ENCODE measurements at places on chromosomes 11 and 22.

DNA sequence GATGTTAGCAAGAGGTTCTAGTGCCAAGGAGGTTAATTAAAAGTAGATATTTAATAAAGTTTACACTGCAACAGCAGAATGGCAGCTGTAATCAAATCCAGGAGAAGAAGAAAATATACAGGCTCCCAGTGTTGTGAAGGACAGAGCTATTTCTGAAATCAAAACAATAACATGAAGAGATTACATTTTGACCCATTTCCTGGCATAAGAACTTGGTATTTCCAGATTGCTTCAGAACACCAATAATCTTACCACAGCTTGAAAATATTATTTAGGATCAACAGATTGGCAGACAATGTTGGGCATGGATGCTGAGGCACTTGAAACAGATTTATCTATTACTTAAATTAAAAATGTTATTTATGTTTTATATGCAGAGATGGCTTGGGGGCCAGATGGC, 692.5 kb downstream of the KCNA4 start:
- no peak for DNase-seq

- DNase-seq, result peak; percentile 72
Measured at GRCh38 chr11:128518493-128519207, 68.7 kb downstream of the ETS1 start.

DNA sequence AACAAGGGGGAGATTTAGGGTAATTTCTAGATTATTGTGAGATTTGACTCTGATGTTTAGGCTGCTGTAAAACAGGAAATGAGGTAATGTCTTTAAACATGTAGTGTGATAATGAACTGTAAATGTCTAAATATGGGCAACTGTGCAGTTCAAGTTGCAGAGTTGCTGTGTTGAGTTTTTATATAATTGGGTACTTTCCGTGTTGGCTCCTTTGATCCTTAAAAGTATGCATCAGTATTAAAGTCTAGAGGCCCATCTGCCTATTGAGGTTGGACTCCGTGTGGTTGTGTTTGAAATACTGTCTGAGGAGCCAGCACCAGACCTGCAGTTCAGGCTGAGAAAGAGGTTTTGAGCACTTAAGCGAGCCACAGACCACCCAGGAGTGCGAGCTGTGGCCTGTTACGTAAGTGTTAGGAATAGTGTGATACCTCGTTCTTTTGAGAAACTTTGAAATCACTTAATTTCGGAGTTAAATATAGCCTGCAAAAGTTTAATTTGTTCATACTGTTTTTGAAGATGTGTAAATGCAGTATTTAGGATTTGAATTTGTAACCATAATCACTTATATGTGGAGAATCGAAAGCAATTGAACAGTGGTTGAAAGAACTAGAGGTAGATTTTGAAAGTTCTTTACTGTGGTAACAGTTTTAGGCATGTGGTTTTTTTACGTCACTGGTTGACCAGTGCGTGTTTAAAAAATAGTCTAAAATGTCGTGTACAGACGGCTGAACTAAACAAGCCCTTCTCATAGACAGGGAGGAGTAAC, 9.0 kb downstream of the FAM118A start:
- DNase-seq, result no peak

GRCh38 chr11:64447831-64448598, 89.1 kb downstream of the RPS6KA4 start:
- peak; percentile 67 for DNase-seq

DNA sequence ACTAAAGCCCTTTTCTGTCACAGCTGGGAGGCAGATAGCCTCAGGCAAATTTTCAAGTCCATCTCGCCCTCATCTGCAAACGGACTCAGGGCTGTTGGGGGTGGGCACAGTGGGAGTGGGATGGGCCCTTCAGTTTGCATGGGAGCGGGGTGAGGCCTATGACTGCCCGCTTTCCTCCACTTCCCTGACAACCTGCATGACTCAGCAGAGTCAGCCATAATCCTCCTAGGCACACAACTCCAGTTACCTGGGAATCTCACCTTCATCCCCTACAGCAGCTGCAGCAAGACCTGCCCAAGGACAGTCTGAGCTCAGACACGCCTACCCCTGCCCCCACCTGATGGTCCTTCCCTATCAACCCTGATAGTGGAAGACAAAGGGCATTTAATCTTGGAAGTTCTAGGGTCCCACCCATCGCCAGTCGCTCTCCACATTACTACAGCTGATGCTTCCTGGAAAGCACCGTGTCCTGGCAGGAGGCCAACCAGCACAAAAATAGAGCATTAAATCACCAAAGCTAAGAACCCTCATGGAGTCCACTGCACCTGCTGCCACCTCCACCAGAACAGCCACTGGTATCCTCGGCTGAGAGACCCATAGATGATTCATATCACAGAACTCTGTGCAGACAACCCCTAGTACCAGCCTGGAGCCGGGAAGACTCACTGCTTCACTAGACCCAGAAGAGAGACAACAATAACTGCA, 319.3 kb downstream of the DCDC1 start:
- no peak for DNase-seq

GRCh38 chr11:67076202-67076601, 19.6 kb downstream of the RHOD start:
- DNase-seq, result no peak

- DNase-seq, result no peak
Measured at GRCh38 chr11:128482512-128483191, 104.7 kb downstream of the ETS1 start.
